Activated CD4-positive, alpha-beta T cell treated with anti-CD3 and anti-CD28 coated beads, Interleukin-2, amount 50 U/mL, for 48 hours (primary cell): ENCODE measurements at places on chromosomes 6 and 20.

DNA sequence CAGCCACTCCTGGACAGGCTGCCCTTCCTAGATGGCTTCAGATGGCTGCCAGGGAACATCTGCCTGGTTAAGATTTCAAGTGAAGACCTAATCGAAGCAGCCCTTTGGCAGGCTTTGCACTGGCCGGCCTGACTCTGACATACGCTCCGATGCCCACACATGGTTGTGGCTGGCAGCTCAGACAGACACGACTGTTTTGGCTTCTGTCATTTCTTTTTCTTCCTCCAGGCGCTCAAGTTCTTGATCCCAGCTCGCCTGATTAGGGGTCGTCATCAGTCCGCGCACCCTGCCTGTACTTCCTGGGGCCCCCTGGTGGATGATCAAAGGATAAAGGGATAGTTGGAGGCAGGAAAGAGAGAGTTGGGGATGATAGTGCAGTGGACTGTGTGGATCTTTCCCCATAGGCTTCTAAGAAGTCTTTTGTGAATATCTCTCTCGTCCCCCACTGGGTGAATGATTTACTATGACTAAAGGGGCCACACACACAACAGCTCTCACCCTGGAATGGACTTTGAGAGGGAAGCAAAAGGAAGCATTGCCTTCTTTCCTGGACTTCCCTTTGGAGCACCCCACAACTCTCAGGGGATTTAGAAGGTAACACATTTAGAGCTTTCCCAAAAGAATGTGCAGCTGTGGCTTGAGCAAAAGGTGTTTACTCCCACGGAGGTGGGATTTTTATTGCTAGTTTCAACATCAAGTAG, 21.4 kb upstream of the TRAM2 start:
- peak; percentile 31 for DNase-seq

- DNase-seq, result no peak
Measured at GRCh38 chr6:153424719-153425400, 293.8 kb upstream of the RGS17 start.

- DNase-seq, result no peak
Measured at GRCh38 chr6:27608916-27609883, 136.3 kb upstream of the ZNF184 start.

DNA sequence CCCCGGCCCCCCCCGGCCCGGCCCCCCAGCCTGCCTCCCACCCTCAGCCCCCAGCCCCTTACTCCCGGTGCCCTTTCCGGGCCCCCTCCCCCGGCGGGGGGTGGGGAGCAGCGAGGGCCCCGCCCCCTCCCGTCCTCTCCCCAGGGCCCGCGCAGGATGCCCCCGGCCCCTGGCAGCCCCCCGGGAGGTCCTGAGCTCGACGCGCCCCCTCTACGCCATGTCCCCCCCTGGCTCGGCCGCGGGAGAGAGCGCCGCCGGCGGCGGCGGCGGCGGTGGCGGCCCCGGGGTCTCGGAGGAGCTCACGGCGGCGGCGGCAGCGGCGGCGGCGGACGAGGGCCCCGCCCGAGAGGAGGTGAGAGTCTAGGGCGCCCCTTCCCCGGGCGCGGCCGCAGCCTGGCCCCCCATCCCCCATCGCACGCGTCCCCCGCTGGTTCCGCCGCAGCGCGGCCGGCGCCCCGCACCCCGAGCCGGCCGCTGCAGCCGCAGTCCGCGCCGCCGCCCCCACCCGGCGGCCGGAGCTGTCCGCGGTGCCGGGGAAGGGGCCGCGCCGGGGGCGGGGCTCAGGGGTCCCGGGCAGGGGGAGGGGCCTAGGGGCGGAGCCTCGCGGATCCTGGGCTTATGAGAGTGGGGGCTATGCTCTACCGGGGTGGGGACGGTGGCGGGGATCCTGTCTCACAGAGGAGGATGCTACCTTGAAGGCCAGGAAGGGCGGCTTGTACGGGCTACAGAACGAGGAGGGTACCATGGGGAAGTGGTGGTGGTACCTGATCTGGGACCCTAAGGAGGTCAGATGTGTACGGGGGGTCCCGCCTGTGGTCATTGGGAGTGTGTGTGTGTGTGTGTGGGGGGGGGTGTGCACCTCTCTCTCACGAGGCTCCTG, 516 bp downstream of the TMEM151B start:
- no peak for DNase-seq

DNA sequence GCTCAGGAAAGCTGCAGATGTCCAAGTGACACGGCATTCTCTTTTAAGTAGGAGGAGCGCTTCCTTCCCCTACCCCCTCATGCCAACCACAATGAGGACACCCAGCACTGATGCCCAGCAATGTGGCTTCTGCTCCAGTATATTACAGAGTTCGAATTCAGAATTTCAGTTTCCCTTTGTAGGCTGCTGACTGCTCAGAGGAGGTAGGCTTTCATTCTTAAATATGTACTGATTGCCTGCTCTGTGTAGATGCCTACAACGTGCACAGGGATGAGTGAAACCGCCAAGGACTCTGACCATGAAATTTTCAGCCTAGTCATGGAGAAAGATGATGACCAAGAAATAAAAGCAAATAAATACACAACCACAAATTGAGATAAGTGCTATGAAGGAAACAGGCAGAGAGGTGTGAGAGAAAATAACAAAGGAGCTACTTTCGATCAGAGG, 50.9 kb upstream of the TNFAIP3 start:
- no peak for DNase-seq

GRCh38 chr6:85395746-85396145, 54.1 kb upstream of the NT5E start:
- DNase-seq, result no peak

GRCh38 chr6:110693296-110693695, 122.0 kb downstream of the CDK19 start:
- DNase-seq, result no peak
